ENCODE measurements at places on chromosomes 5 and 9.

DNA sequence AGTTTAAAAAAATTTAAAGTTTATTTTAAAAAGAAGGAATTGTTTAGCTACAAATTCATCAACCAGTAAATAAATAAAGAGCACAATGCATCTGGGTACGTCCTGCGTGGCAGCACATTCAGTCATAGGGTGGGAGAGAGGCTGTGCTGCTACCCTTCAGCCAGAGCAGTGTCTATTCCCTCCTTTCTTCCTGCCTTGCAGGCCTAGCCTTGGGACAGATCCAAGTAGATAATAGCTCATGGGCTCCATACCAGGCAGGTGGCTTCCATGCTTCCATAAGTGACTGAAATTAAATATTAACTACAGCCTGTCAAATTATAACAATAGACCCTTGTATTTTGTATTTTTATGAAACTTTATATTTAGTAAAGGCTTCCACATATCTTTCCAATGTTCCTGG is 408.3 kb upstream of the RGMB start:
- no peak for DNase-seq

GRCh38 chr9:13816837-13817236 is 497.1 kb downstream of the NFIB start:
- DNase-seq, result no peak

- peak; percentile 51 for DNase-seq
Measured at GRCh38 chr9:122498883-122499288, 11.7 kb upstream of the OR1J2 start.

DNA sequence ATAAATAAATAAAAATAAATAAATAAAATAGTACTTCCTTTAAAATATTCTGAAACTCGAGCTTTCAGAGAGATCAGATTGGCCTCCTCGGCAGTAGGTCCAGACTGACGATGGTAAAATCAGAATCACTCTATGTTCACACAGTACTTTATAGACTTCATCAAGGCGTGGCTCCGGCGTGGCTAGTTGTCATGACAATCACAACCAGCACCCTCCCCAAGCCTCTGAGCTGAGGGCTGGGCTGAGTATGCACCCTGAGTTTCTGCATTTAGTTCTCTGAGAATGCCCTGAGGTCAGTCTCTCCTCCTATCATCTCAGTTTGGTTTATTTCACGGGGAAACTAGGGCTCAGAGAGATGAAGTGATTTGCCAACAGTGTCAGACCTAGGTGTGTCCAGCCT is 43.3 kb upstream of the BARHL1 start:
- no peak for DNase-seq

GRCh38 chr9:36986468-36987408 is 47.3 kb downstream of the PAX5 start:
- peak; percentile 24 for DNase-seq

- DNase-seq, result no peak
Measured at GRCh38 chr5:178440181-178440580, 150.0 kb downstream of the COL23A1 start.

DNA sequence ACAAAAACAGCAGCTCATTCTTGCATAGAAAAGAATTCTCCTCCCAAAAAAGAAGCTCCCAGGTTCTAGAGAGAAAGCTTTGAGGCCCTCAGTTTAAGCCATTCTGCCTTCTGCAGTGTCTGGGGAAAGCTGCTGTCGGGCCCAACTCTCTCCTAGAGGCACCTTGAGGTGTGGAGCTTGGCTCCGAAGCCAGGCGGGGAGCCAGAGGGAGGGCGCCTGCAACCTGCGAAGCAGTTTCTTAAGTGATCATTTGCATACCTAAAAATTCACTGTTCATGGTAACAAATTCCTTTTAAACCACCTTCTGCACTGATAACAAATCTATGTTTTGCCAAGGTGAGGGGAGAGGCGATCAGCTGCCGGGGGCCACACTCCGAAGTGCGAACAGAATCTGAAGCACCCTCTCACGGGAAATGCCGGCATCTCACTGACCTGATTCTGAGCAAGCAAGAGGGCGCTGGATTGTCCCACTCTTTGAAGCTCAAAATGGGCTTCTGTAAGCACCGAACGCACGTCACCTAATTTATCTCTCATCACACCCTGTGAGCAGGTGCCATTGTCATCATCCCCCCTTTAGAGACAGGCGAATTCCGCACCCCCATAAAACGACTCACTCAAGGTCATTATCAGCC is 86.1 kb downstream of the GTF3C4 start:
- no peak for DNase-seq

DNA sequence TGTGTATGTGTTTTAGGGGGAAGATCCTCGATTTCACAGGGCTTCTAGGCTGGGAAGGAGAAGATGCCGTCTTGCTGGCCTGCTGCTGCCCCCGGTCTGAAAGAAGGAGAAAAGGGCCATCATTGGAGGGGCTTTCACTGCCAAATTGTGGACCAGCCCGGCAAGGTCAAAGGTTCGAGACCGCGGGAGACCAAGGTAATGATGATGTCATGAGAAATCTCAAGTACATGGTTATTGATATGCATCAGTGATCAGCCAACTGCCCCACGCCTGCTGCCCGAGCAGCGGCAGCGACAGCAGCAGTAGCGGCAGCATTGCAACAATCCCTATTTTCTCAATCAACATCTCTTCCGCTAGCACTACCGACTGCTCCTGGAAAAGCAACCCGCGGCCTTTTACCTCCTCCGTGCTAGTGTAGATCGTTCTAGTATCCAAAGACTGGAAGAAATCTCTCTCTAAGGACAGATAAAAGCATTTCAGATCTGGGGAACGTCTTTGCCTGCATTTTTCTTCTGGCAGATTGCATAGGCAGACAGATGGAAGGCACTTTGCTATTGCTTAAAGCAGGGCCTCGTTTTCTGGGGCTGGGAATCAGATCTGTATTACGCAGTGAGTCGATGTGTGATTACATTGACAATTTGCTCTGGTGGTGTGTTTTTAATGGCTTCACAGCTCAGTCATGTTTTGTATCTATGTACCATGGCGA is 215.3 kb downstream of the MEF2C start:
- peak; percentile 32 for DNase-seq

DNA sequence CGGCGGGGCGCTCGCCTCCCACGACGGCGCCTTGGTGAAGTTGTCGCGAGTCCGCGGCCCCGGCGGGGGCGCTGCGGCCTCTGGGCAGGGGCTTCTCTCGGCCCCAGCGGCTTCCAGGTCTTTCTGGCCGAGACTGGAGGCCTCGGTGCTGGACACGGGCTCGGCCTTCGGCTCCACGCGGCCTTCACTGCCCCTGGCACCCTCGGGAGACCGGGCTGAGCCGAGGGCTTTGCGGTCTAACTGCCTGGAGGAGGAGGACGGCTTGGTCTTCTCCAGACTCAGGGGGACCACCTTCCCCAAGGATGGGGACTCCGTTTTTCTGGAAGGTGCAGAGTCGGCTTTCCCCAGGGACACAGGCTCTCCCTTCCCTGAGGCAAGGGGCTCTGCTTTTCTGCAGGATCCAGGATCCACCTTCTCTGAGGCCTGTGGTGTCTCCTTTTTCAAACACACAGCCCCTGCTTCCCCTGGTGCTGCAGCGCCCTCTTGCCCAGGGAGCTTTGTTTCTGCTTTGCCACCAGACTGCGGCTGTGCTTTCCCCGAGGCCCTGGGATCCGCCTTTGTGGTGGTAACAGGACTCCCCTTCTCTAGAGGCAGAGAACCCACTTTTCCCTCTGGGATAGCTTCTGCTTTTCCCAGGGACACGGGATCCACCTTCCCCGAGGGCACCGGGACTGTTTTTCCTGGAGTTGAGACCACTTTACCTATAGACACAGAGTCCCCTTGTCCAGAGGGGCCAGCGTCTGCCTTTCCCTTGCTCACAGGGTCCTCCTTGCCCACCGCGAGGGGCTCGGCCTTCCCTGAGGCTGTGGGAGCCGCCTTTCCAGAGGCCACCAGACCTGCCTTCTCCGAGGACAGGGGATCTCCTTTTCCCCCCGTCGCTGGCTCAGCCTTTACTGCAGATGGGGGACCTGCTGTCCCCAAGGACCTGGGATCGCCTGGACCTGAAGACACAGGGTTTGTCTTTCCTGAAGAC is 12.3 kb downstream of the GPRIN1 start:
- DNase-seq, result no peak

- DNase-seq, result peak; percentile 50
Measured at GRCh38 chr5:168295574-168296201, 4.2 kb downstream of the WWC1 start.

DNA sequence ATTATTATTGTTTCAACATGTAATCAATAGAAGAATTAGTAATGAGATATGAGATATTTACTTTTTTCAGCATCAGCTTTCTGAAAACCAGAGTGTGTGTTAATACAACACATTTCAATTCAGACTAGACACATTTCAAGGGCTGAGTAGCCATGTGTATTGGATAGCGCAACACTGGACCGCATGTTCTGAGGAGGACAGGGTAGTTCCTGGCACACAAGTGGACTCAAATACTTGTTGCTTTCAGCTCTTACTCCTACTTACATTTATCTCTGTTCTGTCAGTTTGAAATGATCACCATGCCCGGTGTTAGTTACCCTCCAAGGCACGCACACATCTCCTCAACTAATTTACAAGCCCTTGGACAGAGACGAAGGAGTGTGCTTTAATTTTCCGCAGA is 126.6 kb downstream of the SLC24A2 start:
- DNase-seq, result no peak

- DNase-seq, result no peak
Measured at GRCh38 chr5:41695920-41696582, 174.2 kb downstream of the OXCT1 start.

- DNase-seq, result no peak
Measured at GRCh38 chr5:59608745-59609144, 284.8 kb downstream of the PDE4D start.

DNA sequence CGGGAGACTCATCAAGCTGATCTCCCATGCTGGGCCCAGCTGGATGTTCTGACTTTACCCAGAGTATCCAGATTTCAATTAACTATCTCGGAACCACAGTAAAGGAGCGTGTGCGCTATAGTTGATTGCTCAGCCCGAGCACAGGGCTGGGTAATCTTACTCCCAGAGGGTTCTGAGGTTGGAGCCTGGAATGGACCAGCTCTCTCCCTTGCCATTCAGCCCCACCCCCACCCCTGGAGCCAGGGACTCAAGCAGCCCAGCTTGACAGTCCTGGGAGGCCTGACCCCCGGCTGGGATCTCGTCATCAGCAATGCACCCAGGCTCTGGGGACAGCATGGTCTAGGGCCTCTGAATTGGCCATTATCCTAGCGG is 23.7 kb upstream of the PTGES start:
- DNase-seq, result no peak
